ENCODE measurements at places on chromosomes 4 and X. TPM values are rescaled to one million over a fixed set of nuclear protein-coding genes. Genes with fewer than 3 reads are reported as not detected.

KLHL2 gene
- 23.0 TPM for total RNA-seq

CYTL1 gene
- total RNA-seq: not detected

ARMCX1 gene
- 0.88 TPM for total RNA-seq

GPR119 gene
- total RNA-seq: not detected

ETNPPL gene
- total RNA-seq: 127 TPM

PLAC1 gene
- not detected for total RNA-seq

TLL1 gene
- 0.75 TPM for total RNA-seq
